Posterior vena cava (tissue), 2 donors: ENCODE measurements at places on chromosomes 11 and 22. TPM values are rescaled to one million over a fixed set of nuclear protein-coding genes. Genes with fewer than 3 reads are reported as not detected.
A peak's percentile ranks its signal among the peaks of the same experiment; 100 is the strongest.

- peak; percentile 97 for DNase-seq
Measured at GRCh38 chr11:96242971-96243647, 99.9 kb downstream of the MAML2 start.

GRCh38 chr22:44453441-44454112 is 44.5 kb downstream of the RTL6 start:
- no peak for DNase-seq

DNA sequence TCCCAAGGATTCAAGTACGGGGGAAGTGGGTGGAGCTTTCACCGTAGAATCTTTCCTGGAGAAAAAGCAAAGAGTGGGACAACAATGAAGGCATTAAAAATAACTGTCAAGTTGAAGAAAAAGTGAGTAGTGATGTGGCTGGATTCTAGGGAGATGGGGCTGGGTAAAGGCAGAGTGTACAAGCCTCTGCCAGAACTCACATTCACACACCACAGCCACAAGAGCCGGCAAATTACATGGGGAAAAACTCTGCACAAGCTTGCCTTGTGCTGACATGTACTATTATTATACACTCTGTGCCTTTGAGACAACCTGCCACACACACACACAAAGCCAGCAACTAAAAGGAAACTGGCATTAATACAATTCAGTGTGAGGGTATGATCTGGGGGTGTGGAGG is 182.6 kb downstream of the LARGE1 start:
- no peak for DNase-seq

GRCh38 chr11:62459080-62459479 is 40.2 kb downstream of the SCGB1A1 start:
- no peak for DNase-seq

DNA sequence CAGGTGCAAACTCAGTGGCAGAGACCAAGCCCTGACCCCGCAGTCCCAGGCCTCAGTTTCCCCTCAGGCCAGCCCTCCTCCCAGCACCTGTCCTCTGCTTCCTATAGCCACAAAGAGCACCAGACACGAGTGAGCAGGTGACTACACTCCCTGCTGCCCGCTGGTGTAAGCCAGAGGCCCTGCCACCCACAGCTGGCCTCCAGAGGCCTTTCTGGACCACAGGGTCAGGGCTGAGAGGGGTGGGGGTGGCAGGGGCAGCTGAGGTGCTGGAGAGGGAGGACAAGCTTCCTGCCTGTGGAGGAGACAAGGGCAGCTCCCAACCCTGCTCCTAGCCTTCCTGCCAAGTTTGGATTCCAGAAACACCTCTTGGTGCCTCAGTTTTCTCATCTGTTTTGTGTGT is 31.3 kb upstream of the WNT7B start:
- peak; percentile 68 for DNase-seq

GRCh38 chr11:45885274-45885920 is at the start of gene MAPK8IP1:
Gene MAPK8IP1 (plus strand): TSS chr11:45885651. CDS start chr11:45885821, 170 bp downstream.
- DNase-seq, result no peak

- DNase-seq, result no peak
Measured at GRCh38 chr11:42957831-42958230, 354.0 kb upstream of the API5 start.

DNA sequence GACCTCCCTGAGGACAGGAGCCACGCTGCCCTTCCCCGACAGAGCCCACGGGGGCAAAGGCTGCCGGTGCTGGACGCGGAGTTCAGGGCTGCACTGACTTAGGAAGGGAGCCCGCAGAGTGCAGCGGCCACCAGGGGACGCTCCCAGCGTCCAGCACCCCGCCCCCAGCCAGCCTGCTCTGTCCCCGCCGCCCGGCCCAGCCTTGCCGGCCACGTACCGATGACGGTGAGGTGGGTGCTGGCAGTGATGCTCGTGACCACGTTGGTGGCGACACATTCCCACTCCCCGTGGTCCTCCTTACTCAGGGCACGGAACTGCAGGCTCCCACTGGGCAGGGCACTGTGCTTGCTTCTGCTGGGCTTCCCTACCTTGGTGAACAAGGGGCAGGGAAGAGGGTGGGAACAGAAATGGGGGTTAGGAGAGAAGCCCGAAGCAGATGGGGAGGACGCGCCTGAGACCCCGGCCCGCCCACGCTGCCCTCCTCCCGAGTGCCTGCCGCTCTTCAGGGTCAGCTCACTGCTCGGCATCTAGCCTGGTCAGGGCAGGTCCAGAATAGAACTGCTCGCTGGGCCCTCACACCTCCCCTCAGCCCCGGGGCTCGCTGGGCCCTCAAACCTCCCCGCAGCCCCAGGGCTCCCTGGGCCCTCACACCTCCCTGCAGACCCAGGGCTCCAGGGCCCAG is 25.9 kb downstream of the IGSF9B start:
- peak; percentile 81 for DNase-seq

- no peak for DNase-seq
Measured at GRCh38 chr11:3929232-3929631, 73.8 kb downstream of the STIM1 start.

GRCh38 chr11:123653827-123654565 is 428 bp downstream of the SCN3B start:
- DNase-seq, result peak; percentile 83

GRCh38 chr22:50481440-50482106 is at the start of gene ADM2:
Gene ADM2 (plus strand): TSS chr22:50481543. CDS start chr22:50481848, 305 bp downstream.
- no peak for DNase-seq

DNAJB13 gene
- total RNA-seq, result not detected

CDC42EP1 gene
- 59.3 TPM for total RNA-seq

RAB30 gene
- total RNA-seq, result 22.1 TPM

CDHR5 gene
- 0.10 TPM for total RNA-seq

PPARA gene
- 22.8 TPM for total RNA-seq
